Left ventricle myocardium inferior (tissue), 1 donor: ENCODE measurements at places on chromosomes 7 and 10. TPM values are rescaled to one million over a fixed set of nuclear protein-coding genes. Genes with fewer than 3 reads are reported as not detected.

DNA sequence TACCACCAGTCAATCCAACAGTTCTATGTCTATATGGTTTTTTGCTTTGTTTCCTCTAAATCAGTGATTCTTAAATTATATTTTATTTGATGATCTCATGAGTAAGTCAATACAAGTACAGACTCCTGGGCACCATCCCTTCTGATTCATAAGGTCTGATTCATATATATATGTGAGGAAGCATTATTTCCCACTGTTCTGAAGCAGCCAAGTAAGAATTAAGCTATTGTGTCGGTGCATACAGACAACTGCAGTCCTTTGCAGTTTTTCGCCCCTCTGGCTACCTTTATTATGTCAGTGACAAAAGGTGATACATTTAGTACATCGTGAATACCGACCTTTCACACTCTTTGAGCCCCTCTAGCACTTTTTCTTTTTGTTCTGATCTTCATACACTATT is 1079.6 kb upstream of the C7orf33 start:
- H3K36me3 ChIP-seq: no peaks in the 10 kb centered on the region
- H3K4me1 ChIP-seq: no peaks in the 10 kb centered on the region
- DNase-seq: no peak
- H3K4me3 ChIP-seq: no peak overlapping the region
- no peaks in the 10 kb centered on the region for H3K27me3 ChIP-seq
- H3K27ac ChIP-seq: no peak overlapping the region

Gene URGCP
- total RNA-seq: 39.6 TPM

- H3K27ac ChIP-seq: no peak overlapping the region
- H3K36me3 ChIP-seq: no peaks in the 10 kb centered on the region
- peaks cover 42% of the 10 kb centered on the region for H3K4me1 ChIP-seq
- no peaks in the 10 kb centered on the region for H3K27me3 ChIP-seq
- DNase-seq: no peak
These were observed 36.5 kb downstream of the MALSU1 start for GRCh38 chr7:23335621-23336020.

Gene FAM237B
- total RNA-seq: not detected

DNA sequence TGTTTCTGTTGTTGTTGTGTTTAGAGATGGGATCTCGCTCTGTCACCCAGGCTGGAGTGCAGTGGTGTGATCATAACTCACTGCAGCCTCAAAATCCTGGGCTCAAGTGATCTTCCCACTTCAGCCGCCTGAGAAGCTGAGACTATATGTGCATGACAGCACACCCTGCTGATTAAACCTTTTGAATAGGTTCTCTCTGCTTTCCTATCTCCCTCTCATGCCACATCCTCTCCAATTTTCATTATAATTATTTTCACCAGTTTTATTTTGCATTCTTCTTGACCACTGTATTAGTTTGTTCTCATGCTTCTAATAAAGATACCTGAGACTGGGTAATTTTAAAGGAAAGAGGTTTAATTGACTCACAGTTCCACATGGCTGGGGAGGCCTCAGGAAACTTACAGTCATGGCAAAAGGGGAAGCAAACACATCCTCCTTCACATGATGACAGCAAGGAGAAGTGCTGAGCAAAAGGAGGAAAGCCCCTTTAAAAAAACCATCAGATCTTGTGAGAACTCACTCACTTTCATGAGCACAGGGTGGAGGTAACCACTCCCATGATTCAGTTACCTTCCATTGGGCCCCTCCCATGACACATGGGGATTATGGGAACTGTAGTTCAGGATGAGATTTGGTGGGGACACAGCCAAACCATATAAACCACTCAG is 12.9 kb downstream of the AGK start:
- H3K4me3 ChIP-seq: no peak overlapping the region
- H3K27me3 ChIP-seq: no peaks in the 10 kb centered on the region
- peaks cover 28% of the 10 kb centered on the region for H3K36me3 ChIP-seq
- H3K4me1 ChIP-seq: peaks cover 38% of the 10 kb centered on the region
- no peak for DNase-seq

DNA sequence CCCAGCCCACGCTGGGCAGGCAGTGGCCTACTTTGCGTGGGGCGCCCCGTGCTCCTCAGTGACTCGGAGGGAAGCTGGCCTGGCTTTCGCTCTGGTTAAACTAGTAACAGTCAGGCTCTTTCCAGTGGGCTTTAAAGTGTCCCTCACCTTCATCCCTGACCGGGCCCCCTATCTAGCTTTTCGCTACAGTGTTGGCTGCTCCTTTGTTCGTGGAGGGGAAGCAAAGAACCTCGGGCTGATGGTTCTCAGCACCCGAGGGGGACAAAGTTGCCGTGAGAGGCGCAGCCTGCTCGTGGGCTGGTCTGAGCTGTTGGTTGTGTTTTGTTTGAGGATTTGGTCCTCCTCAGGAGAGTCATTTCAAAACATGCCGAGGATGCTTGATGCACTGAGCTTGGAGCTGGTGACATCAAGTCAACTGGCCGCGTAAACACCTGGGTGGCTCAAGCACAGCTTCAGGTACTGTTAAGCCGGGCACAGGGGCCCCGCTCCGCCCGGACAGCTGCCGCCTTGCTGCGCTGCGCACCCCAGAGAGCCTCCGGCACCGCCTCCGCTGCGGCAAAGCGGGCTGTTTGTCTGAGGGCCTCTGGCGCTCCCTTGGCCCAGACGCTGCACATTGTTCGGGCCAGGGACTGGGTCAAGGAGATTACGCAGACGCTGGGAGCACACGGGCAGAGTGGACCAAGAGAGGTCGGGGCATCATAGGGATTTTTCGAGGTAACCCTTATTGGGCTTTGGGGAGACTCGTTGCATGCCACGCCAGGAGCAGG is 1.6 kb downstream of the DLX6 start:
- peak overlapping the region; percentile 61 for H3K4me3 ChIP-seq
- H3K4me1 ChIP-seq: peaks cover 36% of the 10 kb centered on the region
- H3K36me3 ChIP-seq: no peaks in the 10 kb centered on the region
- H3K27me3 ChIP-seq: peaks cover 100% of the 10 kb centered on the region

DNA sequence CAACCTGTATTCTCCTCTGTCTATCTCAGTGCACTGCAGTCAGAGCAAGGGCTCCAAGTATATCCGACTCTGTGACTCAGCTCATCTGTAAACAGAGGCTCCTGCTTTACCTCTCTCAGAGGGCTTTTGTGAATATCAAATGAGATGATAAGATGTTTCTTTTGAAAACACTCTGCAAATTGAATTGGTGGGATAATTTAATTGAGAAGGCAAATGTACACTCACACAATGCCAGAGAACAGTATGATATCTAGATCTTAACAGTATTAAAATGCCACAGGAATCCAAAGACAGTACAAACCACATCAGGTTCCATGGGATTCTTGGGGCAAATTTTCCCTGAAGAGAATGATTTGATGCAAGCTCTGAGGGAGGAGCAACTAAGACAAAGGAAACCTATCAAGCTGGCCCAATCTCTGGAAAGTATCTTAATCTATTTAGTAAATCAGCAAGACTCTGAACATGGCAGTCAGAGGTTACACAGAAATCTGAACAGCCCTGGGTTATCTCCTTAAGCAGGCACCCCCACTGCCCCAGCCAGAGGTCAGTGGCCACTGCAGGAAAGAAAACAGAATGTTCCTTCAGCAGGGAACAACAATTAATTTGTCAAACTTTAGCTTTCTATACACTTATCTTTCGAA is 45.9 kb downstream of the DOCK4 start:
- peak overlapping the region; percentile 42 for H3K27ac ChIP-seq
- peaks cover 62% of the 10 kb centered on the region for H3K4me1 ChIP-seq
- H3K36me3 ChIP-seq: no peaks in the 10 kb centered on the region

- peaks cover 7% of the 10 kb centered on the region for H3K4me1 ChIP-seq
- H3K4me3 ChIP-seq: no peak overlapping the region
- no peak for DNase-seq
- H3K27me3 ChIP-seq: no peaks in the 10 kb centered on the region
These were observed 37.4 kb upstream of the MEOX2 start for GRCh38 chr7:15723841-15724240.
